Trophoblast cell (in vitro differentiated cells and primary cell): ENCODE measurements at places on chromosomes 6 and 20.

- no peak for DNase-seq
These were observed 5.9 kb upstream of the NQO2 start for GRCh38 chr6:2993755-2994317.

DNA sequence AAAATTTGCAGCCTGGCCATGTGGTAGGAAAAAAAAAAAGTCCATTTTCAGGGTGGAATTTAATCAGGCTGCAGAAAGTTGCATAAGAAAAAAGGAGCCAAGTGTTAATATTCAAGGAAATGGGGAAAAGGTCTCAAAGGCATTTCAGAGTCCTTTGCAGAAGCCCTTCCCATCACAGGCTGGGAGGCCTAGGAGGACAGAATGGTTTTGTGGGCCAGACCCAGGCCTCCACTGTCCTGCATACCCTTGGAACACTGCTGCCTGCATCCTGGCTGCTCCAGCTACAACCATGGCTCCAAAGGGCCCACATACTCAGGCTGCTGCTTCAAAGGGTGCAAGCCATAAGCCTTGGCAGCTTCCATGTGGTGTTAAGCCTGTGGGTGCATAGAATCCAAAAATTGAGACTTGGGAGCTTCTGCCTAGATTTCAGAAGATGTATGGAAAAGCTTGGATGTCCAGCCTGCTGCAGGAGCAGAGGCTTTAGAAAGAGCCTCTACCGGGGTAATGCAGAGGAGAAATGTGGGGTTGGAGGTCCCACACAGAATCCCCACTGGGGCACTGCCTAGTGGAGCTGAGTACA lies 239.0 kb upstream of the STXBP5 start:
- DNase-seq: no peak

DNA sequence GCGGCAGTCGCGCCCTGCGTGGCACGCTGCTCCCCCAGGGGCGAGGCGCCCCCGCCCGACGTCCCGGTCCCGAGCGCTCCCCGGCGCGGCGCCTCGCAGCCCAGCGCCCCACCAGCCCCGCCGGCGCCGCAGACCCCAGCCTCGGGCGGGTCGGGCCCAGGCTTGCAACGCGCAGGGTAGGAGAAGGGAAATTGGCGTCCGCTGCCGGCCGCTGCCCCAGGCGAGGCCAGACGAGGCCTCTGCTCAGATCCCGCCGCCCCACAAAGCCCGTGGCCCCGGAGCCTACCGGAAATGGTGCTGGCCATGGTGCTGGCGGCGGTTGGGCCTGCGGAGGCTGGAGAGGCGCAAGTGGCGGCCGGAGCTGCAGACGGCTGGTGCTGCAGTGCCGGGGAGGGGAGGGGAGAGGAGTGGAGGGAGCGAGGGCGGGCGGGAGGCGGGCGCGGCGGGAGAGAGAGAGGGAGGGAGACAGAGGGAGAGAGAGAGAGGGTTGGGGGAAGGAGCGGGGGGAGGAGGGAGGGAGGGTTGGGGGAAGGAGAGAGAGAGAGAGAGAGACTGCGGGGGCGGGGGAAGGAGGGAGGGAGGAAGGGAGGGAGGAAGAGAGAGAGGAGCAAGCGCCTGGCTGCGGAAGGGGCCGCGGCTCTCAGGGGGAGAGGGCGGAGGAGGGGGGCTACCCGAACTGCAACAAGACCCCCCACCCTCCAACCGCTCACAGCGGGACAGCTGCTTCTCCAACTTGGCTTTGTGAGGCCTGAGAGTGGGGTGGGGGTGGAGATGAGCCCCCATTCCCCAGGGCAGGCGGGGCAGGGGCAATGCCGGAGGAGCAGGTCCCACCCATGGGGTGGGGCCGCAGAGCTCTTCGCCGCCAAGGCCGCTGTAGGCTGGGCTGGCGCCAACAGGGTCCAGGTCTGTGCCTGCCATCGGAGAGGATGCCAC lies at the start of gene STMN3:
STMN3 (minus strand) TSS at position 384 of the 933 bp plus-strand sequence; CDS start at position 305, 79 bp downstream.
- peak; percentile 55 for DNase-seq

DNA sequence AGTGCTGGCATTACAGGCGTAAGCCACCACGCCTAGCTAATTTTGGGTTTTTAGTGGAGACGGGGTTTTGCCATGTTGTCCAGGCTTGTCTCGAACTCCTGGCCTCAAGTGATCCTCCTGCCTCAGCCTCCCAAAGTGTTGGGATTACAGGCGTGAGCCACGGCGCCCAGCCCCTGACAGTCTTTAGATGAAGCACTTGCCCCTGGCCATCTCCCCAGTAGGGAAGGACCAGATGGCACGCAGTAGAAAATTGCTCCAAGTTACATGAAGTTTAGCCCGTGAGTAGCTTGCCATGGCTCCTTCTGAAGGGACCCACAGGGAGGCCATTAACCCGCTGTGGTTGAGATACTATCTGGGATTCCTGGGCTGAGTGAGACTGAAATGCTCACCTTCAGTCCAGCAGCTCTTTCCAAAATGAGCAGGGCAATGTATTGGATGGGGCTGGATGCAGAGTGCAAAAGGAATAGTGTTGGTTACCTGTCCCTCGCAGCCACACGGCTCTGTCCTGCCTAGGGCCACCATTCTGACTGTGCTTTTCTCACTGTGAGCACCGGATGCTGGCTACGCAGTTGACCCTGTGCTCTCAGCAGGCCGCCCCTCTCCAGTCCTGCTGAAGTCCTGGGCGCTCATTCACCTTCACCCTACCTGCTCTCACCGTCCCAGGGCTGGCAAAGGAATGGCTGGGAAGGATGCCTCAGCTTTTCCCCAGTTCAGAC lies 66.9 kb downstream of the EFCAB8 start:
- DNase-seq: peak; percentile 14

- peak; percentile 94 for DNase-seq
These were observed 37.5 kb upstream of the IER3 start for GRCh38 chr6:30781743-30782424.

- DNase-seq: no peak
These were observed 21.7 kb downstream of the TGM6 start for GRCh38 chr20:2402271-2402980.

- DNase-seq: no peak
These were observed 11.7 kb upstream of the FRMD1 start for GRCh38 chr6:168090706-168091105.
